Inflammatory macrophage treated with lipopolysaccharide for 4 hours (primary cell): ENCODE measurements at places on chromosomes 7 and 10.

GRCh38 chr10:121007264-121007663 is 156.1 kb downstream of the WDR11 start:
- DNase-seq = no peak

DNA sequence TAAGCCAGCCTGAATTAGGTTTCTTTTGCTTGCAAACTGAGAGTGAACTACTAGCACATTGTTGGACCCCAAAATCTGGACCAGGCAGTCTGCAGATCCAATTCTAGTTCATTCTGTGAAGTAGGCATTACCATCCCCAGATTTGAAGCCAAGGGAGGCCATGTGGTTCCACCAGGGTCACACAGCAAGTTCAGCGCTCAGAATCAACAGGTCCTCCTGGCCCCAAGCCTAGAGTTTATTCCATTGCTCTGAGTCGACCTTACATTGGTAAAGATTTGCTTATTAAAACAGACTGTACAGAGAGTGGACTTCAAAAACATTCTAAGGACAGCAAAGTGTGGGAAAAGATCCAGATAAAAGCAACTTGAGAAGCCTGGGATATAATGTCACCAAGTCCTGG is 50.9 kb downstream of the AFAP1L2 start:
- no peak for DNase-seq

GRCh38 chr10:19221216-19221615 is 172.6 kb downstream of the MALRD1 start:
- DNase-seq = no peak

DNA sequence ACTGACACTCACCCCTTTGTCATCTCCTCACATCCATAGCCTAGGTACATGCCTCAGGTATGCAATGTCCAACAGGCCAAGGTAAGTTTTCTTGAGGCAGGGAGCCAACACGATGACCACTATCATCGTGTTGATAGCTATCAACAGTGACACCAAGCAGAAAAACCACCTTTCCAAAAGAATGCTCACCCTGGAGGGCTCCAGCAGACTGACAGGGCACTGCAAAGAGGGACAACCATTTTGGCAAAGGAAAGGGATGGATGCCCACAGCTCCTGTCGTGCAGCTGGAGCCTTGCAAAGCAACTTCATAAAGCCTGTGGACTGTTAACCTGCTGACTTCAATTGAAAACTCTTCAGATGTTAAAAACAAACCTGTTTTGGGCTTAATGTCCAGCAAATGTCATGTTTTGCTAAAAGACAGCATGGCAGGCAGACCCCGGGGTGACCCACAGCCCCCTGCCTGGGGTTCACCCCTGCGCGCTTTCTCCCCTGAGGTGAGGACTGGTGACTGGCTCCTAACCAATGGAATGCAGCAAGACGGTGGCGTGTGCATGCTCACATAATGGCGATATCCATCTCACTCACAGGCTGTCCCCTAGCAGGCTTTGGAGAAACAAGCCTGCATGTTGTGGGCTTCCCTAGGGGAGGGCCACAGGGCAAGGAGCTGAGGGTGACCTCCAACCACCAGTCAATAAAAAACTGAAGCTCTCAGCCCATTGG is 293.8 kb downstream of the TCERG1L start:
- no peak for DNase-seq

DNA sequence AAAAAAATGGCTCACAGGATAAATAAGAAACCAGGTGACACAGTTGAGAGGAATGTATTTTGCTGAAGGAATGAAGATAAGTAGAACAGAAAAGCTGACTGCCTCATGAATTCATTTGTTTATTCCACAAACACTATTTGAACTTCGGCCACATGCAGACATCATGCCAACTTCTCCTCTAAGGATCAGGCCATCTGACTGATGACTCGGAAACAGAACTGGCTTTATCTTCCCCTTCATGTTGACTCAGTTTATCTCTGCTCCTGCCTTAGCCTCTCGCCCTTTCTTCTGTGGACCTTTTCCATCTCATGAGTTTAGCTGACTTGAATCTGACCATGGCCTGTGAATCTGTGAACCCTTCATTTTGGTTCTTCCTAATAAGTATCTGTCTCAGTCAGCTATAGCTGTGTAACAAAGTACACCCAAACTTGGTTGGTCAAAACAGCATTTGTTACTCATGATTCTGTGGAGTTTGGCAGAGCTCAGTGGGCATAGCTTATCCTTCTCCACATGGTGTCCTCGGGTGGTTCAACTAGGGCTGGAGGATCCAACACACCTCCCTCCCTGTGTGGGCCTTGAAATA is 44.0 kb upstream of the GRID1 start:
- no peak for DNase-seq

DNA sequence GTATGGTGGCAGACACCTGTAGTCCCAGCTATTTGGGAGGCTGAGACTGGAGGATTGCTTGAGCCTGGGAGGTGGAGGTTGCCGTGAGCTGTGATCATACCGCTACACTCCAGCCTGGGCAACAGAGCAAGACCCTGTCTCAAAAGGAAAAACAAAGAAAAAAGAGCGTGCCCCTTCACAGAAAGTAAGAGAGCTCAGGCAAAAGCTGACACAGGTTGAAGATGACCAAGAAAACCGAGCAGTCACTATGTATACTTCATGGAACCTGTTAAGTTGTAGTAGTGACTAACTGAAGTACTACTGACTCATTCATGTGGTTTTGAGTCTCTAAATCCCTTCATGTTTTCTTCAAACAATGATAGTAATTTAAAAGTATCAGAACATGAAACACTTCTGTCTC is 1.2 kb upstream of the PRRT4 start:
- DNase-seq = no peak

- peak; percentile 36 for DNase-seq
Observed at GRCh38 chr7:77903597-77903996, 105.0 kb downstream of the PHTF2 start.

DNA sequence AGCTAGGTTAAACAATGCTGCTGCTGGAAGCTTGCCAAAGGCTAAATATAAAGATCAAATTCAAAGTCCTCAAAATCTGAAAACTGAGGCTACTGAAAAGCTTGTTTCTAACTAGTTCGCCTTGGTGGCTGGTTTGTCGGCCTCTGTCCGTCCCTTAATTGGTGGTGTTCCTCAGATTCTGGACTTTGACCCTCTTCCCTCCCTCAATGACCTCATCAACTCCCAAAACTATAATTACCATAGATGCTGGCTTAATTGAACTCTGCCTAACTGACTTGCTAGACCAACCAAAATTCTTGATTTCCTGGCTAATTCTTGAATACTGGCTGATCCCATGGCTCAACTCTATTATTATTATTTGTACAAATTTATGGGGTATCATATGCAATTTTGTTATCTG is 15.6 kb downstream of the ARHGAP21 start:
- no peak for DNase-seq

- no peak for DNase-seq
Observed at GRCh38 chr10:79985481-79986072, 36.7 kb upstream of the SFTPD start.

- no peak for DNase-seq
Observed at GRCh38 chr10:688312-689120, 952 bp downstream of the DIP2C start.

DNA sequence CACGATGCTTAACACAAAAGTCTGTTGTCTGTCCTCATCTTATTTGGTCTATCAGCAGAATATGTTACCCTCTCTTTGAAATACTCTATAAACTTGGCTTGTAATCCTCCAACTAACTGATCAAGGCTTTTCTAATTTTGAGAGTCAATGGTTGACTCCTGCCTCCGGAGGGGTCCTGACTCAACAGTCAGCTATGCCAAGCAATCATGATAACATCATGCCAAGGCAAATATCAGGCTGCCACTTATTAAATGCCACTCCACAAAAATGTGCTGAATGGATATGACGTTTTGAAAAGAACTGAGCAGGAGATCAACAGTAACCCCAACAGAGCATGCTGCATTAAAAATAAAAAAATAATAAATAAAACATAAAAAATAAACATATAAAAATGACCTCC is 116.1 kb downstream of the PARD3 start:
- no peak for DNase-seq

DNA sequence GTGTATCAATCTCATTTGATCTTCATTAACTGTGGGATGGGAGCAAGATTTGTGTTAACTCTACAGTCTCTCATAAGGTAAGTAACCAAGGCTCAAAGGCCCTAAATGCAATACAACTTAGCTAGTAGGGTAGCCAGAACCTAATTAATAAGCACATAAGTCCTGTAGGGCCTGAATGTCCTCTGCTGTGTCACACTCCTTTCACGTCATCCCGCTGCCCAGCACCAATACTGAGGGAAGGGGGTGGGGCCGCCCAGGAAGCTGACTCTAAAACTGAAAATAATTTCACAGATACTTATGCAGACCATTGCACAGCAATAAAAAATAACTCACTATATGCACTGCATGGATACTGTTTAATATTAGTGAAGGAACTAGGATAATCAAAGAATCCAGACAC is 13.7 kb downstream of the CCDC6 start:
- DNase-seq = peak; percentile 83

- no peak for DNase-seq
Observed at GRCh38 chr10:70693619-70694335, 21.5 kb downstream of the ADAMTS14 start.

DNA sequence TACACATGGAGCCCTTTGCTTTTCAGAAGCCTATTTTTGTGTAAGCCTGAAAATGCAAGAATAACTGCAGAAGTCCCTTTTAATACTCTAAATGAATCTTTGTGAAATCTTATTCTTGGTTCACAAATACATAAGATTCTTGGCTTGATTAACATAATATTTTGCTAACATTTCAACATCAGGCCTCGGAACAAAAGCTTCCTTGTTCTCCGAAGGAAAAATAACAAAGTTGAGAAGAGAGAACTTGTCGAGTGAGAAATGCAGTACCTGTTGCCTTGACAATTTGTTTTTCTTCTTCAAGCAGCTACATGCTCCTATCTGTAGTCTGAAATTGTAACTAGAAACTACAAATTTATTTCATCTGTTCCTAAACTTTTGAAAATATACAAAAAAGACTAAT is 8.5 kb downstream of the NT5C2 start:
- peak; percentile 27 for DNase-seq

DNA sequence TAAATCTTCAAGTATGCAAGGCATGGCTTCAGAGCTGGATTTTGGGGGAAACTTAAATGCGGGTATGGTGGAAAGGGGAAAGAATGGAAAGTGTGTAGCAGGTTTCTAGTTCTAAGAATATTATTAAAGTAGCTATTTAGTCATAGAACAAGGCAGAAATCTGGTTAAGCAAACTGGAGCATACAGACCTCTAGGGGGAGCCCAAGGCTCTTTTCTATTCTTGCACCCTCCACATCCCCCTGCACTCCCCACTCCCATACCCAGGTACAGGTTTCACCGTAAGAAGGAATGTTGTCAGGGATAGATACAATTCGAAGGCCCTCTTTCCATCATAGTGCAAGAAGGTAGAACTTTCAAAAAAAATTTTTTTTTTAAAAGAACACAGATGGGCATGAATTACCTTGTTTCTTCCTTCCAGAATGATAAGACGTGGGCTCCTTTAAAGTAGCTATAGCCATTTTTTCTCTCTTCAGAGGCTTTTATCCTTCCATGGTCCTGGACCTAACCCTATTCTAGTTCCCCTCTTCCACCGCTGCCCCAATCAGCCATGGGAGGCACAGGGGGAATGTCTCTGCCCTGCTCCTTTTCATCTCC is 41.5 kb upstream of the SMIM30 start:
- peak; percentile 13 for DNase-seq

DNA sequence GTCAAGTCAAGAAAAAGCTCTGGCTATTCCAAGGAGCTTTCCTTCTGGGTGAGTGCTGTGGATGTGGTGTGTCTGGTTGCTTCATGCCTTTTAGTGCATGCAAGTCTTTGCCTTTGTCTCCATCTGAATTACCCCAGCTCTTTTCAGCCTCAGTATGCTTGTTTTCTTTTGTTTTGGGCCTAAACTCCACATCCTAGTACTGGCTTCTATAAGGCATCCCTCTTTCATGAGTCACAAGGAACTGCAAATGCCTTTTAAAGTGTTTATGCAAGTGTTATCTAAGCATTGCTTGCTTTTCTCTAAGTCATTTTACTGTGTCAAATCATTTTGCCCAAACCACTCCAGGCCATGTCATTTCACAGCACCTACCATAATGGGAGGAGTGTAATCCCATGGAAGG is 132.1 kb downstream of the PLCE1 start:
- no peak for DNase-seq

- peak; percentile 86 for DNase-seq
Observed at GRCh38 chr7:129609666-129610065, 1.9 kb upstream of the NRF1 start.

DNA sequence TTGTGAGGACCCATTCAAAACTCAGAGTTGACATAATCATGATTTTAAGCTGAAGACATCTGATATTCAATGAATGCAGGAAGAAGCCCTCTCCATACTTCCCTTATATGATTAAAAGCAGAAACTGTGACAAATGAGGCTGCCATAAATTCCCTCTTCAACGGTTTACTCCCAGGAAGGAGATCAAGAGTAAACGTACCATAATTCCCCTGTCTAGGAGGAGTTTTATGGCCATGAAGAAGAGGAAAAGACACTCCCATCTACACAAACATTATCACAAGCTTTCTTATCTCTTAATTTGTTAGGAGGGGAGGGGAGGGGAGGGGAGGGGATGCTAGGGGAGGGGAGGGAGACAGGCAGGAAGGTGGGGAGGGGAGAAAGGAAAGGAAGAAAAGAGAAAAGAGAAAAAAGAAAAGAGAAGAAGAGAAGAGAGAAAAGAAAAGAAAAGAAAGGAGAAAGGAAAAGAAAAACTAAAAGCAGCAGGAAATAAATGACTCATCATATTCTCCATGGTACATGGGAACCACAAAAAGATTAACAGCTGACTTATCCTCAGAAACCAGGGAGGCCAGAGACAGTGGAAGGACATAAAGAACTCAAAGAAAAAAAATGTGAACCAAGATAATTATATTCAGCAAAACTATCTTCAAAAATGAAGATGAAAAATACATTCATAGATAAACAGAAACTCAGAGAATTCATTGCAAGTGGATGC is 121.6 kb downstream of the ALOX5 start:
- DNase-seq = peak; percentile 11

GRCh38 chr10:101287997-101288635 is 58.9 kb upstream of the LBX1 start:
- peak; percentile 8 for DNase-seq

DNA sequence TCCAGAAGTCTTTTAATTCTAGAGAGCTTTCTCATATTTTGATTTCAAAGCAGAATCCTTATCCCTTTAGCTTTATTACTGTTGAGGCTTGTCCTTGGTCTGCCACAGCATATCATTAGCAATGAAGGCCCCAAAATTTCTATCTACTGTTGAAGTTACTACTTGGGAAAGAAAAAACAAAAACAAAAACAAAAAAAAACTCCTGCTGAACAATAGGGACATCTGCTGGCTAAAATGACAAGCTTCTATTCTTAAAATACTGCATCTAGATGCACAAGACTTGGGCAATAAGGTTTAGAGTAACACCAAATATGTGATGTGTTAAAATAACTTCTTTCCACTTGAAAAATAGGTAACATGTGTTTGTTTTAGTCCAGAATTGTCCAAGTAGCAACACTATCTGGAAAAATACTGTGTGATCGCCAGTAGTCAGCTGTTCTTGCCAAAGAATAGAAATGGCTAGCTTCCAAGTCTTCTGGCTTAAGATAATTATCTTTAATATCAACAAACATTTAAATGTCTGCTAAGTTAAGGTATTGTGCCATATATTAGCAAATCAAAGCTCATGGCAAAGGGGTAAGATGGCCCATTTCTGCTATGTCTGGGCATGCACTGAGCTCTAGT is 3.8 kb upstream of the DMTF1 start:
- peak; percentile 35 for DNase-seq

GRCh38 chr7:116780521-116780920 is 81.9 kb upstream of the CAPZA2 start:
- no peak for DNase-seq
